ENCODE measurements at places on chromosomes 4 and X.

GRCh38 chr4:106034220-106034619, 138.9 kb downstream of the NPNT start:
- no peak for DNase-seq

- no peak for DNase-seq
These were observed 12.4 kb upstream of the ZCCHC13 start for GRCh38 chrX:74291577-74291963.

GRCh38 chr4:122364700-122365404, 14.0 kb upstream of the ADAD1 start:
- DNase-seq, result no peak

GRCh38 chrX:4850312-4850711, 1136.9 kb upstream of the PRKX start:
- no peak for DNase-seq

DNA sequence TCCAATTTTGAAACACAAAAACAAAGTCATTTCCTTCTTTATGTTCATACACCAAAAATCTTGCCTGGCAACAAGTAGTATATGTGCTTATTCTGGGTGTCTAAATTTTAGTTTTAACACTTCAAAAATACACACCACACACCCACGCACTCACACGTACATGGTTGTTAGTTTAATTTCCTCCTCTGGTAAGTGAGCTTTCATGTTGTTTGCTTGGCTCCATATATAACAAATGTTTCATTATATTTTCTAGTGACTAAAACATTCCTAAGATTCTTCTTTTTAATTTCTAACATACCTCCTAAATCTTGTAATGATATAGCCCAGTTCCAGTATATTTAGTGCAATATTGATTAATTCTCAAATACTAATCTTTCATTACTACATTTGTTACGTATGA, 80.9 kb downstream of the PRDM5 start:
- no peak for DNase-seq

All from NCI-H2081 treated with DMSO at 0.1 percent for 48 hours (cell line).